ENCODE measurements at places on chromosomes 5 and 9.

DNA sequence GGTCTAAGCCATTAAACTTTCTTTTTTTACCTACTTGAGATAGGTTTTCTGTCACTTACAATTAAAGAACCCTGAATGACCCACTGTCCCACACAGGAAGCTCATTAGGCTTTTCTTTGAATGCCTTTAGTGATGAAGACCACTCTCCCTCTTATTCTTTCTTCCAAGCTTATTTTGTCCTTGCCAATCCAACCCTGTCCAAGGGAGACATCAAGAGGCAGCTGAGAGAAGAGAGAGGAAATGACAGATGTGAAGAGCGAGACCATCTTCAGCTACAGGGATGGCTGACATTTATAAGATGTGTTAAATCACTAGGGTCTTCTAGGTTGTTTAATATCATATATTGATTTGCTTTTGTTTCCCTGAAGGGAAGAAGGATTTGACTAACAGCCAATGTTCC is 133.5 kb downstream of the FAM114A2 start:
- DNase-seq: no peak

DNA sequence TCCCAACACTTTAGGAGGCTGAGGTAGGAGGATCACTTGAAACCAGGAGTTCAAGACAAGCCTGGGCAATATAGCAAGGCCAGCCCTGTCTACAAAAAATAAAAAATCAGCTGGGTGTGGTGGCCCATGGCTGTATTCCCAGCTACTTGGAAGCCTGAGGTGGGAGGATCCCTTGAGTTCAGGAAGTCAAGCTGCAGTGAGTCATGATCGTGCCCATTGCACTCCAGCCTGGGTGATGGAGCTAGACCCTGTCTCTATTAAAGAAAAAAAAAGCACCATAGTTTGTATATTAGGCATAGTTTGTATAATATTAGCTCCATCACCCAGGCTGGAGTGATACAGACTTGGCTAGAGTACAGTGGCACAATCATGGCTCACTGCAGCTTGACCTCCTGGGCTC is 9.6 kb upstream of the NME5 start:
- DNase-seq: peak; percentile 28

GRCh38 chr5:180347702-180348101 is 5.4 kb downstream of the GFPT2 start:
- no peak for DNase-seq

DNA sequence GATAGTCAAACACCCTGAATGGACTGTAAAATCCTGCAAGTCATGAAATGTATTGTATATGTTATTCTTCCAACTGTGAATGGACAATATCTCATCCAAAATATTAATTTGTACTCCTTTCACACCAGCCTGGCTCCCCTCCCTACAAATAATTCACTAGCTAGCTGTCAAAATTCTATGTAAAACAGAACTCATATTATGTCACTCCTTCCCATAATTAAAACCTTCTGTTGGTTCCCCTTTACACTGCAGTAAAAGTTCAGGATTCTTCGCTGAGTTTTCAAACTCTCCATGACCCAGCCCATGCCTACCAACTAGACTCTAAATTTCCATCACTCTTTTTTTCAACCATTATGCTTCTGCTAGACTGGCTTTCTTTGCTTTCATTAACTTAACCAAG is 857.1 kb downstream of the TAF11L14 start:
- DNase-seq: no peak

DNA sequence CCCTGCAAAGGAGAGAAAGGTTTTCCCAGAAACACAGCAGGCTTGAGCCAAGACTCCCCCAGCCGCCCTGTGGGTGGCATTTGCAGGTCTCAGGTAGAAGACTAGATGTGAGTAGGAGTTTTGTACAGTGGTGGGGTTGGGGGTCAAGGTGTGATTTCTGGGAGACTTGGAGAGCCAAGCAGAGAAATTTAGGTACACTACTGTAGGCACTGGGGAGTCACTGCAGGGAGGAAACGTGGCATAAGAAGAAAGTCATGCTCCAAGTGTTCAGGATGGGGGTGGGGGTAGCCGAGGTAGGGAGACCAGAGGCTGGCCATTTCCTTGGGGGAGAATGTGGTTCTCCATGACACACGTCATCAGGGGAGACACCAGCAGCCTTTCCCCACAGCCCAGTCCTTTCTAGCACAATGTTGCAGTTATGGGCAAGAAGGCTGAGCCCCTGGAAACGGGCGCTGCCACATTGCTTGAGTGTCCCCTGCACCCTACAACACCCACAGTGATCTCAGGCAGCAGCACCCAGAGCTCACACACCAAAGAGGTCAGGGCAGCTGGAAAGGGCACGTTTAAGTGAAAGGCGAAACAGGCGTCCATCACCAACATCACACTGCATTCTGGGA is 210.5 kb downstream of the FSTL4 start:
- no peak for DNase-seq

Measured in fibroblast of skin of left biceps (primary cell).